Stimulated activated CD4-positive, alpha-beta T cell treated with anti-CD3 and anti-CD28 coated beads, Interleukin-4, amount 100 ng/mL, for 4 hours (primary cell): ENCODE measurements at places on chromosomes 12 and 14.

DNA sequence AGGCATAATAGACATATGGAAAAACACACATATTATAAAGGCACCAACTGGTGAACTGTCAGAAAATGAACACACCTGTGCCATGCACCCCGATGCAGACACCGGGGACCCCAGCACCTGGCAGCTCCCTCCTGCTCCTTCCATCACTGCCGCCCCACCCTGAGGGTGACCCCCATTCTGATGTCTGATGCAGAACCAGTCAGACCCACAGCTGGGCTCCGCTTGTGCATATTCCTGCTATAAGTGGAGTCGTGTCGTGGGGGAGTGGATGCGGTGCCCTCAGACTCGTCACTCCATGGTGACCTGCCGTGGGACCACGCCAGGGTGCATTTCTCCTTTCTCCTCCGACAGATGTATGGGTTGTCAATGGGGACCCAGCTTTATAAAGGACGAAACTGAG lies 45.7 kb upstream of the MEG3 start:
- DNase-seq = no peak

DNA sequence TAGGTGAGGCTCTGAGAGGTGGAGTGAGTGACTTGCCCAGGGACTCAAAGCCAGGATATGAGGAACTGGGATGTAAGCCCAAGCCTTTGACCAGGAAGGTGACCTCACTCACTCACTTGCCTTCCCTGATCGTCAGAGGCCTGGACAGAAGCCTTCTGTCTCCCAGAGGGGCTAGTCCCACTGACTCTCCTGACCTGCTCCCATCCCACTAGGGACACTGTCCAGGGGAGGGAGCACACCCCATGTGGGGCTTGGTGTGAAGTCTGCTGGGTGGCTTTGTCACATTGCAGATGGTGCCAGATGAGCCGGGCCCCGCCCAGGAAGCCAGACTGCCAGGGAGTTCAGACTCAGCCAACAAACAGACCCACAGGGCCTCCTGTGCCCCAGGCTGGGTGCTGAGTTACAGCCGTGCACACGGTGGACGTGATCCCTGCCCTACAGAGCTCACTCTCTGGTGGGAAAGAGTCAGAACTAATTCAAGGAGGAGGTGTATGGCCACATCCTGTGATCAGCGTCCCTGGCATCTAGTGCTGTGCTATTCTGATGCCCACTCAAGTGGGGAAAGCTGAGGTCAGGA lies 28.3 kb downstream of the MMAB start:
- DNase-seq = no peak

DNA sequence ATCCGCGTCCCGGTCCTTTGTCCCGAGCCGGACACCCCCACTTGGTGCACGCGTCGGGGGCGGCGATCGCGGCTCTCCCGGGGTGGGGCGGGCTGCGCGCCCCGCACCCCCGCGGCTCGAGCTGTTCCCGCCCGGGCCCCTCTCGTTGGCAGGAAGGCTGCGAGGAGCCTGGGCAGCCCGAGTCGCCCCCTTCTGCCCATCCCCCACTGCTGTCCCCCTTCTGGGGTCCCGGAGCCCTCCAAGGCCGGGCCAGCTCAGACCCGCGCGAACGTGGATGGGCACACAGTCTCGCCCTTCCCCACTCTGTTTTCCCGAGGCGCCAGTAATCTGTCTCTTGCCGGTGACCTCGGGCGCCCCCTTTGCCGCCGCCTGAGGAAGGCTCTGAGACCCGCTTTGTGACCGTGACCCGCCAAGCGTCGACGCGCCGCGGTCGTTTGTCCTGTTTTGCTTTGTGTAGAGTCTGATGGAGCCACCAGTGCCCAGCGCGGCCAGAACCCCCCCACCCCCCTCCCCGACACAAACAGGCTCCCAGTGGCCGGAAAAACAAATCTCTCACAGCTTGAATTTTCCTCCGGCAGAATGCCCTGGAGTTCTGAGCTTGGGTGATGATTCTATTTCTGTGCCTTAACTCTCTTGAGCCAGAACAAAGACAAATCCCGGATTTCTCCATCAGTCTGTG lies 610 bp downstream of the C14orf132 start:
- DNase-seq = no peak

GRCh38 chr12:105480162-105480561 lies 149.7 kb downstream of the C12orf75 start:
- DNase-seq = no peak

- no peak for DNase-seq
These were observed 25.2 kb upstream of the TSPAN8 start for GRCh38 chr12:71183018-71183417.

DNA sequence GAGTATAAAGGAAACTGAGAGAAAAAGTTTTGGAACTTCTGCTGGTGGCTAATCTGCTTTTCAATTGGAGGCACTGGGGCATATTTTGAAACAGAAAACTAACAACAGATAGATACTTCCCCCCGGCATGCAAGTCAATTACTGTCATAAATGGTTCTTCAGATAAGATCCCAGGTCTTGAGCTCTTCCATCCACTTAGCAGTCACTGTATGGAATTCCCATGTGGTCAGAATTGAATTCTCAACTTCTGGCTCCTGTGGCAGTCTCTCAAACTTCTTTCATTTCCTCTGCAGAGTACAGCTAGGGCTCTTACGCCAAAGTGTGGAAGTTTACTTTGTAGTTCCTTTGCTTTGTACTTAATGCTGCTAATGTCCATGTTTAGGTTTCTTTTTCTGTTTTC lies 452.2 kb downstream of the IPO8 start:
- DNase-seq = no peak

GRCh38 chr12:3973973-3974644 lies 100.9 kb upstream of the PARP11 start:
- DNase-seq = no peak

DNA sequence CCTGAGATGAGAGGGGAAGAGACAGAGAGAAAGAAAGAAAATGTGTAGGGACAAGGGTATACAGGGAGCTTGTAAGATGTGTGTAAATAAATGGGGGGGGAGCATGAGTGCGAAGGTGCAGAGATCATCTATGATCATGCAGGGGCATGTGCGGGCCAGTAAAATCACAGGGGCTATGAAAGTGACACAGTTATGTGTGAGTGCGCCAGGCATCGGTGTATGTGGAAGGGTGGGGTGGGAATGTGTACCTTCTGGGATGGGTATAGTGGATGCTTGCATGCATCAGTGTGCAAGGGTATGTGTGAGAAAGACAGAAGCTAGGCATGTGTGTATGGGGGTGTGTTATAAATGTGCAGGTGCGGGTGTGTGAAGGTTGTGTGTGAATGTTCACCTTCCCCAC lies 18.4 kb upstream of the KRT78 start:
- no peak for DNase-seq
